Panc1 (cell line): ENCODE measurements at places on chromosomes 16 and 17.
A peak's percentile ranks its signal among the peaks of the same experiment; 100 is the strongest.

GRCh38 chr17:71071837-71072236 lies 902.5 kb downstream of the KCNJ2 start:
- DNase-seq, result peak; percentile 55

- DNase-seq, result peak; percentile 93
These were observed 441 bp upstream of the PLEKHH3 start for GRCh38 chr17:42677012-42677857.

- no peak for DNase-seq
These were observed 68.5 kb upstream of the LHX1 start for GRCh38 chr17:36868777-36869176.

DNA sequence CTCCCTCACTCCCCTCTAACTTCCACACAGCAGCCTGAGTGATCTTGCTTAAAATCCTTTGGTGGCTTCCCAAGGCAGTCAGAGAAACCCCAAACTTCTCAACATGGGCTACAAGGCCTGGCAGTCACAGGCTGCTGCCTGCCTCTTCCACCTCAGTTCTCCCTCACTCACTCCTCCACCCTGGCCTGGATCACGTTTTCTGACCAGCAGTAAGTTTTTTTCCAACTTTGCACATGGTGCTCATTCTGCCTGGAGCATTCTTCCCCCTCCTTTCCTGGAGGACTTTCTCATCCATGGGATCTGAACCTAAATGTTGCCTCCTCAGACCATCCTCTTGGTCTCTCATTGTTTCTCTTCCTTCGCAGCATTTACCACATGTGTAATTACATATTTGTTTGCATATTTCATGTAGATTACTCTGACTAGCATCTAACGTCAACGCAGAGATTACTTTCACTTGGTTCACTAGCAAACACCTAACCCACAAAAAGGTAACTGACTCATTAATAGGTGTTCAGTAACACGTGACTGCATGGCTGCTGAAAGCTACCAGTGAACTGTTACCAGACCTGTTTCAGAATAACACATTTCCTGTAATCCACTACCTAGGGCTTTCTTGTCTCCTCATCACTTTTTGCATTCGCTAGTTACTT lies 17.1 kb downstream of the GNA13 start:
- no peak for DNase-seq

GRCh38 chr16:58999762-59000161 lies 265.6 kb upstream of the GOT2 start:
- no peak for DNase-seq

GRCh38 chr16:17308186-17308585 lies 162.6 kb downstream of the XYLT1 start:
- DNase-seq, result no peak

GRCh38 chr16:89197633-89198416 lies 2.5 kb downstream of the SLC22A31 start:
- DNase-seq, result no peak

- DNase-seq, result no peak
These were observed 264.9 kb downstream of the FTO start for GRCh38 chr16:53968896-53969295.

DNA sequence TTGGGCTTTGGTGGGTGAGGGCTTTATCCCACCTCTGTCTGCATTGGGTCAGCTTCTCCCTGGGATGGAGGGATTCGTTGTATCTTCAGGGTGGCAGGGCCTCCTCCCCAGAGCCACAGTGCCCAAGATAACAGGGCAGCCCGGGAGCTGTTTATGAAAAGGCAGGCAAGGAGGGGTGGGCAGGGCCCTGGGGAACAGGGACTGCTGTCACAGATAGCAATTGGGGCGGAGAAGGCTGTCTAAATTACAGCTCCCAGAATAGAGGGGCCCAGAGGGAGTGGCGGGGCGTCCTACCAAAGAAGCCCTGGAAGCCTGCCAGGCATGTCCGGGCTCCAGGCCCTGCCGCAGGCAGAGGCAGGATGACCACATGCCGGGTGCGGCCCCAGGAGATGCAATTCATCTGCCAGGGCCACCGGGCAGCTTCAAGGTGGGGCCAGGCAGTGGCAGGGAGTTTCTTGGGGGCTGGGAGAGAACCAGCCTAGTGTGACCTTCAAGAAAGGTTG lies 18.8 kb upstream of the PHOSPHO1 start:
- DNase-seq, result no peak

DNA sequence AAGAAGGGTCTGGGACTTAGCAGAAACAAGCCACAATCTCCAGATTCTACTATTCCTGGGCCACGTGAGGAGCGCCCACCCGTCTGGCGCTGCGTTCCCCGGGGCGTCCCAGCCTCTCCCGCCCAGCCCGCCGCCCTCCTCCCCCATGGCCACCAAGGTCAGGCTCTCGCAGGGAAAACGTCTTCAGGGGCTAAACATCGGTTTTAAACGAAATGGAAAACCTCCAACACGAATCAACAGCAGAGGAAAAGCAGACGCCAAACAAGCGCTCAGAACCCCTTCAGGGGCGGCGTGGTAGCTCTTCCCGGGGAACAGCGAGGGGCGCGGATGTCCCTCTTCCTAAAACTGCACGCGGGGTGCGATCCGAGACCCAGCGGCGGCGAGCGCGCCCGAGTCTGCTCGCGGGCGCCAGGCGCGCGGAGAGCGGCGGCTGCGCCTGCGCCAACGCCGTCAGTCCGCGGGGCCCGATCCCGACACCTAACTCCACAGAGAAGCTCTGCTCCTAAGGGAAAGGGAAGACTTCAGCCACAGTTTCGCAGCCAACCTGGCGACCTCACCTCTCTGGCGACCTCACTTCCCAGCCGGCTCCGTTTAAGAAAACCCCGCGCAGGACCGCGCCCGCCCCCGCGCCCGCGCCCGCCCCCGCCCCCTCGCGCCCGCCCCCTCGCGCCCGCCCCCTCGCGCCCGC lies 505 bp upstream of the COG1 start:
- no peak for DNase-seq

- DNase-seq, result no peak
These were observed 505.4 kb upstream of the RBFOX1 start for GRCh38 chr16:6827267-6827666.
